ENCODE measurements at places on chromosomes 16 and 17. TPM values are rescaled to one million over a fixed set of nuclear protein-coding genes. Genes with fewer than 3 reads are reported as not detected.

Gene RPGRIP1L
- total RNA-seq, result 7.6 TPM

Gene HIGD1B
- total RNA-seq, result not detected

Gene GRB7
- total RNA-seq, result not detected

Gene ENPP7
- total RNA-seq, result not detected

Gene CRYBA1
- not detected for total RNA-seq

Gene CDT1
- 129 TPM for total RNA-seq

Gene GPR142
- not detected for total RNA-seq
